ENCODE measurements at places on chromosomes 12 and 14.
A peak's percentile ranks its signal among the peaks of the same experiment; 100 is the strongest.

- DNase-seq, result no peak
These were observed 175.8 kb upstream of the BCL2L14 start for GRCh38 chr12:11894890-11895289.

- no peak for DNase-seq
These were observed 112.7 kb upstream of the FRMD6 start for GRCh38 chr14:51538973-51539372.

GRCh38 chr12:77577791-77578190 lies 252.9 kb upstream of the NAV3 start:
- DNase-seq, result peak; percentile 61

DNA sequence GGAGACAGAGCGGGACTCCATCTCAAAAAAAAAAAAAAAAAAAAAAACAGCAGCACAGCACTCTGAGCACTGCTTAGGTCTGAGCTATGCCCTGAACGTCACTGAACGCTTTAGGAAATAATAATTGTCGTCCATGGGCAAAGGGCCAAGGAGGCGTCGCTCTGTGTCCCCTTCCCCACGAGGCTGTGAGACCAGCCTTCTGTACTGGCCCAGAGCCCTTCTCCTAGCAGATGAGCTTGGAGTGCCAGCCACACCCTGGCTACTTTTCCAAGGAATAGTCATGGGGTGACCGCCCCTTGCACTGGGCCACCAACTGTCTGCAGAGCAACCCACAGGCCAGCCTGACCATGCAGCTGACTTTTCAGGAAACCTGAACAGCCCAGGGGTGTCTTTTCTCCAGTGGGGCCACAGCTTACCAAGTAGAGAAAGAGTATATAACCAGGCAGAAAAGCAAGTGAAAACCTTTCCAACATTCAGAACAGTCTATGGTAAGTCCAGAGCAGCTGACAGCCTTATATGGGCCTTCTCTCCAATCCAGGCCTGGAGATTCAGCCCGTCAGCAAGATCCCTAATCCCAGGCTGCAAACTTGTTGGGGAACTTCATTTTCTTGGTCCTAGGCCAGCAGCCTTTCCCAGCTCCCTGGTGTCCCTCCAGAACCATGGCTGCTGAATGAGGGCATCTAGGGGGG lies 28.5 kb downstream of the CD9 start:
- no peak for DNase-seq

- DNase-seq, result no peak
These were observed 61.7 kb downstream of the PPP1R12A start for GRCh38 chr12:79873201-79873600.

DNA sequence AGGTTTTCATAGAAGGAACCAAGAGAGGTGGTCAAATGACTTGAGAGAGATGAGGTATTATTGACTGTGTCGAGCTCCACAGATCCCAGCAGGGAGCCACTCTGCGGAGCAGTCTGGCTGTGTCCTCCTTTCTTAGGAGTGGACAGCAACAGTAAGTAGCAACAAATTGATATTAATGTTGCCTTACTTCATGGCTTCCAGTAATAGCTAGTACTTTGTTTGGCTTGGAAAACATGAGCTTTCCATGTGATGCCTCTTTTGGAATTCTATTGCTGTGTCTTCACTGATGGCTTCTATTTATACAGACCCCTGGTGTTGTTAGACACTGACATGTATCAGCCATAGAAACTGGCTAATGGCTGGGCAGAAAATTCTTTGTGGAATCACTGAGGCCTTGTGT lies 531.2 kb upstream of the CCDC196 start:
- no peak for DNase-seq

DNA sequence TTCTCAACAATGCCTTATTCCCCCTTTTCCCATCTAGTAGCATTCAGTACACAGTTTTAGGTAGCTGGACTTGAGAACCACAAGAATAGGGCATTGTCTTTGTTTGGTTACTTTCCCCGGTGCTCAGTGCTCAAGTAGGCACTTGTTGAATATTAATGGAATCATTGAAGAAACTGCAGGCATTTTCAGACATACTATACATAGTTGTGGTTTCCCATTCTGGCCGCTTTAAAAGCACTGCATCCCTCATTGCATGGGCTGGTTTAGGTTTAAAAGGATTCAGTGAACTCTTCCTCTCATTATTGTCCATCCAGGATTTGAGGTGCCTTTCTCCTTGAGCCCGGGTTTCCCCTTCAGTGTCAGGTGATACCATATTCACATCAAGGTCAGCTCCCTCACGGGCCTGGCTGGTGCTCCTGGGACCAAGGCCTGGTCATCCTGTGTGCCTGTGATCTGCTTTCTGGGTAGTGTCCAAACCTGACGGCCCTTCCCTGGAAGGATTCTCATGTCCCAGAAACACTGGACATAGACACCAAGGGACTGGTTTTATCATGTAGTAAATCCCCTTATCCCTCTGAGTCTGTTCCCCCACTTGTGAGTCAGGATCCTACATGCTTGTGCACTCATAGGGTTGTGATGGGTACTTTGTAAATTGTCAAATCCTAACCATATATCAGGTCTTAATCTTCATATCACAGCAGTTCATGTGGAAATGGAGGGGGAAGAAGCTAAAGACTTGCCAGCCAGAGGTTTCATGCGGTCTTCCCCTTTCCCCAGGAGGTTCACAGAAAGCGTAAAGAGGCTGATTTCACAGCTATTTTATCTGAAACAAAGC lies 7.4 kb downstream of the TCP11L2 start:
- DNase-seq, result peak; percentile 76

DNA sequence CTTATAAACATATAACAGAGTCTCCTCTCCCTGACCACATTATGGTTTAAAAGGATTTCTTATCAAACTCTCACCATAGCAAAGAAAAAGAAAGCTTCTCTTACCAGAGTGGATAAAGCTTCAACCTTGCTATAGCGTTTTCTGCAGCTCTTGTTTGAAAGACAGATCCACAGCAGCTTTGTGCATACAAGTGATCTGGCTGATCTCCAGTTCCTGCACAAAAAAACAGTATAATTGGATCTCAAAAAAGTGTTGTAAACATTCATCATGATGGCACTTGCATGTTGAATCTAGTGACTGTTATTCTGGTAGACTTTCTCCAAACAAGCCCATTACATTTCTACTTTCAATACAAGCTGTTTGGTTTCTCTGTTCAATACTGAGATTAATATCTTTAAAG lies 178.9 kb upstream of the MGAT4C start:
- DNase-seq, result no peak

- no peak for DNase-seq
These were observed 983.7 kb upstream of the FLRT2 start for GRCh38 chr14:84546236-84546635.

All from AG08395 (cell line).